H1 (cell line): ENCODE measurements at places on chromosomes 2 and 18.
A peak's percentile ranks its signal among the peaks of the same experiment; 100 is the strongest.

DNA sequence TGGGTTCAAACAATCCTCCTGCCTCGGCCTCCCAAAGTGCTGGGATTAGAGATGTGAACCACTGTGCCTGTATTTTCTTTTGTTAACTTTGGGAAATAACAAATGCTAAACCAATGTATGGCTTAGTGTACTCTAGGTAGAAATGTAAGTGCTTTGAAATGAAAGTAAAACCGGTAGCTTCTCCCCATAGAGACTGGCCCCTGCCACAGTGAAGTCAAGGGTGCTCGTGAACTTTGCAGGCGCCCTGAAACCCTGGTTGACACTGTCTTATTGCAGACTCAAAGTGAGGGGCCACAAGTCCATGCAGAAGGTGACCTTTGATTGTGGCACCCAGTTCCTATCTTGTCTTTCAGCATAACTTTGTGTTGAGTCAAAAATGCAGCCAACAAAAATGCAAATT is 24.2 kb upstream of the MTCL1 start:
- no peaks in the 10 kb centered on the region for H3K4me1 ChIP-seq
- H3K27ac ChIP-seq = no peak overlapping the region
- no peaks in the 10 kb centered on the region for H3K27me3 ChIP-seq
- H3K4me3 ChIP-seq = no peak overlapping the region
- DNase-seq = no peak

DNA sequence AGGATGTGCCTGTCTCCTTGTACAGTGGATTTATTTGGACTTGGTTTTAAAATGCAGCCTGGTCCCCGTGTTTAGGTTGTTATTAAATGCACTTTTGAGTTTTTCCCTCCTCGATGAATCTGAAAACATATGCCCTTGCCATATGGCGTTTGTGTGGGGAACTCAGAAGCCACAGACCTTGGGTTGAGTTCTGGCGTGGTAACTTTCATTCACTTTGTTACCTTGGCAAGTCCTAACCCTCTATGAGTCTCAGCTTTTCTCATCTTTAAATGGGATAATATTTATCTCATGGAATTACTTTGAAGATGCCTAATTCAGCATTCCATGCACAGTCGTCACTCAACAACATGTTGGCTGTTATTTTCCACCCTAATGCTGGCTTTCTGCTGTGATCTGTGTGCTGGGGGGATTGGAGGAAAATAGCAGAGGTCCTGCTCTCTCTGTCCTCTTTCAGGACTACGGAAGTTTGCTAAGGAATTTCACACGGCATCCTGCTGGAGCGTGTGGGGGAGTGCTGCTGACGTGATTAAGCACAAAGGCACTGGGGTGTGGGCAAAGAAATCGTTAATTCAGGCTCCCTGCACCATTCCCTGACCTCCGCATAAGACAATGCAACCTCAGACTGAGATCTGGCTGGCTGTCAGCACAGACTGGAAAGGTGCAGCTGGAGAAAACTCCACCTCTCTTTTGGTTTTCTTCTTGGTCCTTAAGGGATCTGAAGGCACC is 61.7 kb downstream of the LDLRAD4 start:
- DNase-seq = no peak
- H3K4me3 ChIP-seq = no peak overlapping the region
- no peaks in the 10 kb centered on the region for H3K4me1 ChIP-seq
- no peak overlapping the region for H3K27ac ChIP-seq
- no peaks in the 10 kb centered on the region for H3K36me3 ChIP-seq
- H3K27me3 ChIP-seq = no peaks in the 10 kb centered on the region

GRCh38 chr18:21269349-21269748 is 27.3 kb downstream of the GREB1L start:
- no peak overlapping the region for H3K27ac ChIP-seq
- DNase-seq = no peak
- peaks cover 13% of the 10 kb centered on the region; the same call in 1 of the 2 replicates for H3K4me1 ChIP-seq
- no peak overlapping the region for H3K4me3 ChIP-seq

DNA sequence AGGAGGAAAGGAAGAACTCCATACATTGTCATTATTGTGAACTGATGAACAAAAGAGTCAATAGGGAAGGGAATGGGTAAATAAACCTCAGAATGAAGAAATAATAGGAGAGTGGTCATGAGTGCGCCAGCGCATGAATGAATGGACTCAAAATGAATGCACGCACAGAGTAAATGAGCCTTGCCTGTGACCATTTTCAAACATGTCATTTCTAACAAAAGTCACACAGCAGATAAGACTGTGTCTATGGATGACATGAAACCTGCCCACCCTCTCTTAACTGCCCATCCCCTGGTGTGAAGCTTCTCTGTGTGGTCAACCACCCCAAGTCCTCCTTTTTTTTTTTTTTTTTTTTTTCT is 121.1 kb upstream of the TEX51 start:
- peak overlapping the region; percentile 81 for H3K4me3 ChIP-seq
- H3K4me1 ChIP-seq = peaks cover 4% of the 10 kb centered on the region; the same call in 1 of the 2 replicates
- no peaks in the 10 kb centered on the region for H3K36me3 ChIP-seq
- peaks cover 2% of the 10 kb centered on the region; the same call in 1 of the 2 replicates for H3K27me3 ChIP-seq

DNA sequence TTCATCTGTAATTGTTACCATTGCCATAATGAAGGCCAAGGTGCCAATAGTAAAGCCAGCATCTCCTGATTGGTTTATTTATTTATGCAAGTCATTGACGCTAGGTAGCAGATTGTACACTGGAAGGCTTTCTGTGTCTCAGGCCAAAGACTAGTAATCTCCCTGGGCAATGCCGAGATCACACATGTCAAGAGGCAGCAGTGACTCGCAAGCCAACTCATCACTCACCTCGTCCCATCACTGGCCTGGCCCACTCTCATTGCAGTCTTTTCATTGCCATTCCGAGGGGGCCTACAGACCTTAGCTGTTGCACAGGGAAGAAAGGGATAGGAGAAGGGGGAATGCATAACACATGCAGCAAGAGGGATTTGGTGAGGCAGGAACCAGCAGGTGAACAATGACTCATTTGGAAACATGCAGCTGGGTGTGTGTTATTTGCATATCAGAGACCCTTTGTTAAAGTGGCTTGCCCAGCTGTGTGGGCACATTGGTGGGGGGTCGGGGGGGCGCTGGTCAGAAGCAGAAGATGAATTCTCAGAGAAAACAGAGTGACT is 448.7 kb upstream of the HNRNPA3 start:
- peak overlapping the region; percentile 26 for H3K4me3 ChIP-seq
- H3K27me3 ChIP-seq = no peaks in the 10 kb centered on the region
- DNase-seq = peak; percentile 70

DNA sequence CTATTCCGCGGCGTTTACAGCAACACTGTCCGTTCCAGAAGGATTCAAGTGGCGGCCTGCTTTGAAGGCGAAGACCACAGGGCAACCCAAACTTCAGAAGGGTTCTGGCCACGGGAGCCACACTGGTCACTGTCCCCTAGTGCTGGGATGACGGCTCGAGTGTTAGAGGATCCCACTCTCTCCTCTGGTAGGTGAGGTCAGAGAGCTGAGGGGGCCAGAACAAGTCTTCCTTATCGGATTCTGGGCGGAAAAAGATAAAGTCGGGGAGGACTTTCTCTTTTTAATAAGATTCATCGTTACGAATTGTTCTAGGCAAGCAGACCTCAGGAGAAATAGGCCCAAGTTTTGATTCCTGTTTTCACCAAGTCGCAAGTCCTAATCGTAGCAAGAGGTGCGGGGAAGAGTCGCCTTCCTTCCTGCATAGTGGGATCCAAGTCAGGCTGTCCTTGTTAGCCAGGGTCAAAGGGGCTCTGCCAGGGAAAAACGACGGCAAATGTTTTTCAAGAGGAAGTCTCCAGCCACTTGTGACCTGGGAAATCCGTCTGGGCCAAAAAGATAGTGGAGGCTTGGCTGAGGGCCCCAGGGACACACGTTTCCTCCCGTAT is 864 bp upstream of the MYL12A start:
- no peak for DNase-seq
- peak overlapping the region; percentile 45 for H3K4me3 ChIP-seq
- H3K27ac ChIP-seq = peak overlapping the region; percentile 55; the same call in 1 of the 2 replicates
- no peaks in the 10 kb centered on the region for H3K4me1 ChIP-seq
- H3K36me3 ChIP-seq = peaks cover under 1% of the 10 kb centered on the region; the same call in 1 of the 2 replicates

DNA sequence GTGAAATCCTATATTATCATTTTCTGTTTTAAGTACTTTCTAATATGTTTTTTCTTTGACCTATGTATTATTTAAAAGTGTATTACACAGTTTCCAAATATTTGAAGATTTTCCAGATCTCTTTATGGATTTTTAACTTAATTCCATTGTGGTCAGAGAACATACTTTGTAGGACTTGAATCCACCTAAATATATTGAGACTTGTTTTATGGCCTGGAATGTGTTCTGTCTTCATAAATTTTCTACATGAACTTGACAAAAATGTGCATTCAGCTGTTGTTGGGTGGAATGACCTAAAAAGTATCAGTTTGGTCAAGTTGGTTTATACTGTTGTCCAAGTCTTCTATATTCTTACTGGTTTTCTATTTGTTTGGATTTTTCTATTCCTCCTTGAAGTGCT is 33.8 kb upstream of the TMEM247 start:
- no peaks in the 10 kb centered on the region for H3K4me1 ChIP-seq
- H3K36me3 ChIP-seq = no peaks in the 10 kb centered on the region
- H3K4me3 ChIP-seq = no peak overlapping the region
- H3K27ac ChIP-seq = no peak overlapping the region
- DNase-seq = no peak
- no peaks in the 10 kb centered on the region for H3K27me3 ChIP-seq

DNA sequence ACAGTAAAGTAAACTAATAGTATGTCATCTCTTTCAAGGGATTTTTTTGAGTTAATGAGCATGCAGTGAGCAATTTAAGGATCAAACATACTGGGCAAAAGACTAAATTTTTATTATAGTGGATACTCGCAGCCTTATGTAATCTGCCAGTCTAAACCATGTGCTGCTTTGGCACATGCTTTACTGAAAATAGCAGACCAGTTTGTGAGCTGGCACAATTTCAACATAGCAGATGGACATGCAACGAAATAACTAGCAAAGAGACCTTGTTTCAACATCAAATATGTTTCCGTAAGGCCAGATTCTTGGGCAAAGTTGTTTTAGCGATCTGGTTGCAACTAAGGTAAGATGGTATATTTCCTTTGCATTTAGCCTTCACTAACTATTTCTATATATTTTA is 807.3 kb downstream of the NR4A2 start:
- no peak overlapping the region for H3K4me3 ChIP-seq
- no peaks in the 10 kb centered on the region for H3K36me3 ChIP-seq
- DNase-seq = no peak
- no peak overlapping the region for H3K27ac ChIP-seq
- no peaks in the 10 kb centered on the region for H3K27me3 ChIP-seq

DNA sequence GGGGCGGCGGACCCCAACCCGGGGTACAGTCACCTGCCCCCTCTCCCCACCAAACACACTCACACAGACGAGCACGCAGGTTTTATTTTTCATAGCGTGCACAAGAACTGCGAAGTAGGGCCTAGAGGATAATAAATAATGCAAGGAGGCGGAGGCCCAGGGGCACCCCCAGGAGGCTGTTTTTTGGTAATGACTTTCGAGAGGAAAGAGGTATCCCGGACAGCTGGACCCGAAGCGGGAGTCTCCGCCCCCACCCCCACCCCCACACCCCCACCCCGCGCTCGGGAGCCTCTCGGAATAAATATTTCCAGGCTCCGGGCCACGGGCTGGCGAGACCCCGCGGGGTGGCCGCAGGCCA is 3.4 kb downstream of the CYP26B1 start:
- peaks cover 7% of the 10 kb centered on the region for H3K4me1 ChIP-seq
- H3K36me3 ChIP-seq = no peaks in the 10 kb centered on the region
- H3K27me3 ChIP-seq = peaks cover 89% of the 10 kb centered on the region
- no peak for DNase-seq
- H3K4me3 ChIP-seq = peak overlapping the region; percentile 68

DNA sequence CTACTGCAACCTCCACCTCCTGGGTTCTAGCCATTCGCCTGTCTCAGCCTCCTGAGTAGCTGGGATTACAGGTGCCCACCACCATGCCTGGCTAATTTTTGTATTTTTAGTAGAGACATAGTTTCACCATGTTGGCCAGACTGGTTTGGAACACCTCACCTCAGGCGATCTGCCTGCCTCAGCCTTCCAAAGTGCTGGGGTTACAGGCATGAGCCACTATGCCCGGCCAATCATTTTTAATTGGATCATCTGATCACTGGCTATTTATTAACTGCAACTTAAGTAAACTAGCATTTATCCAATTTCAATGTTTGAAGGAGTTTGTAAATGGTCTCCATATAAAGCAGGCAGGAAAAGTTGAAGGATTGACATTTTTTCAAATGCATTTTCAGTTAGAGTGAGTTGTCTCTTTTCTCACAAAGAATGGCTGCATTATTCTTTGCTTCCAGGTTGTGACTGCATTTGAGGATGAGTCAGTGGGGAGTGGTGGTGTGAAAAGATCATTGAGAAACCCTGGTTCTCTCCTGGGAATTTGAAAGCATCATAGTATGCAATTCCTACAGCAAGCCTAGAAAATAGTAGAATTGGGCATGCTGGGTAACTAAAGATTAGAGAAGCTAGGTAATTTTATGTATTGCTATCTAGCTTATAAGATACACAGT is 431.1 kb upstream of the ZEB2 start:
- H3K36me3 ChIP-seq = no peaks in the 10 kb centered on the region
- H3K4me3 ChIP-seq = no peak overlapping the region
- H3K27me3 ChIP-seq = no peaks in the 10 kb centered on the region
- no peak overlapping the region for H3K27ac ChIP-seq

- no peak overlapping the region for H3K4me3 ChIP-seq
- no peak for DNase-seq
- H3K36me3 ChIP-seq = no peaks in the 10 kb centered on the region
Measured at GRCh38 chr18:78915446-78916008, 64.1 kb upstream of the SALL3 start.

DNA sequence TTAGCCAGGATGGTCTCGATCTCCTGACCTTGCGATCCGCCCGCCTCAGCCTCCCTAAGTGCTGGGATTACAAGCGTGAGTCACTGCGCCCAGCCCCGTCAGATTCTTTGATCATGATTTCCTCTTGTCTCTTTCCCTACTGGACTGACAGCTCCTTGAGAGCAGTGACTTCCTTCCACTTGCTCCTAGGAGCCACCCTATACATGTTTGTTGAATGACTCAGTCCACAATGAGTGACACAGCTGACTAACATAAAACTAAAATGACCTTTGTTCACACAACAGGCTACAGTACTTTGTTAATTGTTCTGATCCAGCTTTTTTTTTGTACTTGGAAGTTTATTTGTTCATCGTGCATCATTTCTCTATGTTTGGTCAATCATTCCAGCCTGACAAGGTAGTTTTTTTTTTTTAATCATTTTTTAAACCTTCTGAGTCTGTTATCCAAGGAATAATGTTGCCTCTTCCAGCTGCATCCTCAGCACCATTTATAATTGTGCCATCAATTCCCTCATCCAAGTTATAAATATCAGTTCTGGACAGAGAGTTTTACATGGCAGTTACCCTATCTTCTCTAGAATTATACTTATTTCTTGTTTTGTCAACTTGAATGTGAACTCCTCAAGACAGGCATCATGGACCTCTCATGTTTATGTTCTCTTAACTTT is 42.9 kb upstream of the TUBA3E start:
- H3K4me1 ChIP-seq = no peaks in the 10 kb centered on the region
- no peaks in the 10 kb centered on the region for H3K27me3 ChIP-seq
